GDM1 (cell line): ENCODE measurements at places on chromosomes 7 and 10.

GRCh38 chr7:38929460-38930171, 20.6 kb upstream of the VPS41 start:
- DNase-seq = no peak

- DNase-seq = no peak
Observed at GRCh38 chr7:2851497-2851896, 7.4 kb upstream of the GNA12 start.

- DNase-seq = no peak
Observed at GRCh38 chr10:102157224-102157623, 5.0 kb downstream of the NOLC1 start.

DNA sequence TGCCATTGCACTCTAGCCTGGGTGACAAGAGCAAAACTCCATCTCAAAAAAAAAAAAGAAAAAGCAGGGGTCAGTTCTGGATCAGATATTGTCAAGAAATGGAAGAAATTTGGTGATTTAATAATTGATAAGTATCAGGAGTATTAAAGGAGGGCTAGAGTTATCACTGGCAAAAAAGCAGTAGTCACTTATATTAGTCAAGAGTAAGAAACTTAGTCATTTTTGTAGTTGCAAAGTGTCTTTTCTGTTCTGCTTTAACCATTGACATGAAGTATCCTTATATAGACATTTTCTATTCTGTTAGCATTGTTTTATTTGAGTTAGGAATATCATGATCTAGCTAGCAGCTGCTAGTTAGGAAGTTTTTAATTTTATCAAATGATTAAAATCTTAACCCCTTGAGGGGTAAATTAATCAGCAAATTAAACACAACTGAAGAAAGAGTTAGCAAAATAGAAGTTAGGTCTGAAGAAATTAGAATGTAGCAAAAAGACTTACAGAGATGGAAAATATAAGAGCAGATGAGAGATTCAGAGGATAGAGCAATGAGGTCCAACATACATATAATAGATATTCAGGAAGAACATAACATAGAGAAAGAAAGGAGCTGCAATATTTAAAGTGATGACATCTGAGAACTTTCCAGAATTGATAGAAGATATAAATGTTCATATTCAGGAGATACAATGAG, 7.3 kb upstream of the CCDC6 start:
- DNase-seq = no peak

GRCh38 chr10:131841661-131842139, 59.1 kb upstream of the PPP2R2D start:
- DNase-seq = no peak

DNA sequence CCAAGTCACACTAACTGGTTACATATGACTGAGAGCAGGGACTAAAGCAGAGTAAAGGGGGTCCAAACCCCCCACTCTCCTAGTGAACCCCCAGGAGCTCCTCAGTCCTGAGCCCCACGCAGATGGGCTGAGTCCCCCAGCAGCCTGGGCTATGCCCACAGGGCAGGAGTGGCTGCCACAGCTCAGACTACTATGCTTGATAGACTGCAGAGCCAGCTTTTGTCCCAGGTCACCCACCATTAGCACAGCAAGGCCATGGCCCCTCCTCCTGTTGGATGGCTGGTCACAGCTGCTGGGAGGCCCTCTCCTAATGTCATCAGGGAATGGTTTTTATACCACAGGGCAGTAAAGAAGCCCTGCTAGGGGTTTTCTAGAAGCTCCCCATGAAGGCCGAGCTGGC, 46.3 kb upstream of the FGFR2 start:
- no peak for DNase-seq

DNA sequence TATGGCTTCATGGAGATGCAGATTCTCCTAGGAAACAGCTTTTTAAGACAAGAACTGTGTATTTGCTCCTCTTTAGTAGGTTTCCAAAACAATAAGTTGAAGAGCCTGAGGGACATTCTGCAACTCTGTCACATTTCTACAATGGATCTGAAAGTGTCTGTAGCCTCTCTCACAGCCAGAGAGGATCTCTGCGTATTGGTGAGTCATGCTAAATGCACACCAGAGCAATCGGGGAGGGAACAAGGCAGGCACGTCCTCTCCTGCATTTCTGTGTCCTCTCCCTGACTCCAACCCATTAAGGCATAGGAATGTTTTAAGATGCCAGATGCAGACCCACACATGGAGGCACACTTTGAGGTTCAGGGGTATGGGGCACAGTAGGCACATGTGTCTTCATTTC, 1126.4 kb upstream of the GHITM start:
- DNase-seq = no peak

GRCh38 chr7:19623676-19624075, 85.2 kb downstream of the POLR1F start:
- no peak for DNase-seq

- DNase-seq = no peak
Observed at GRCh38 chr10:32985775-32986350, 27.8 kb upstream of the ITGB1 start.

GRCh38 chr7:100374601-100375000, 1.3 kb downstream of the PILRA start:
- DNase-seq = no peak

- no peak for DNase-seq
Observed at GRCh38 chr10:125392609-125393008, 232.2 kb upstream of the CTBP2 start.

DNA sequence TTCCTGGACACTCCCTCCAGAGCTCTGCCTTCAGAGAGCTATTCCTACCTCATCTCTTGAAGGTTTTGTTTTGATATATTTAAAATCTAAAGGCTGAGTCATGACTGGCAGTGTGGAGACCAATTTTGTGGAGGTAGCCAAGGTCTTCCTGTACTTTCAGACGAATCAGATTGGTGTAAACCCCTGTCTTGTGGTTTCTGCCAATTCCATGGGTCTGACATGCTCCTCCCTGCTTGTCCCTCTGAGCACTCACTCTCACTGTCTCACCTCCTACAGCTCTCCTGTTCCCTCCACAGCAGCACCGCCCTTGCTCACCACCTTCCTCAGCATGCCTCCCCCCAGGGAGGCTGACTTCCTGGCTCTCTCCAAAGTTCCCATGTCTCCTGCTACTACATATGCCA, 179.8 kb downstream of the NPSR1 start:
- no peak for DNase-seq

- no peak for DNase-seq
Observed at GRCh38 chr10:6020826-6021225, 41.3 kb downstream of the IL2RA start.

GRCh38 chr7:1925973-1926907, 256.2 kb downstream of the ELFN1 start:
- no peak for DNase-seq

DNA sequence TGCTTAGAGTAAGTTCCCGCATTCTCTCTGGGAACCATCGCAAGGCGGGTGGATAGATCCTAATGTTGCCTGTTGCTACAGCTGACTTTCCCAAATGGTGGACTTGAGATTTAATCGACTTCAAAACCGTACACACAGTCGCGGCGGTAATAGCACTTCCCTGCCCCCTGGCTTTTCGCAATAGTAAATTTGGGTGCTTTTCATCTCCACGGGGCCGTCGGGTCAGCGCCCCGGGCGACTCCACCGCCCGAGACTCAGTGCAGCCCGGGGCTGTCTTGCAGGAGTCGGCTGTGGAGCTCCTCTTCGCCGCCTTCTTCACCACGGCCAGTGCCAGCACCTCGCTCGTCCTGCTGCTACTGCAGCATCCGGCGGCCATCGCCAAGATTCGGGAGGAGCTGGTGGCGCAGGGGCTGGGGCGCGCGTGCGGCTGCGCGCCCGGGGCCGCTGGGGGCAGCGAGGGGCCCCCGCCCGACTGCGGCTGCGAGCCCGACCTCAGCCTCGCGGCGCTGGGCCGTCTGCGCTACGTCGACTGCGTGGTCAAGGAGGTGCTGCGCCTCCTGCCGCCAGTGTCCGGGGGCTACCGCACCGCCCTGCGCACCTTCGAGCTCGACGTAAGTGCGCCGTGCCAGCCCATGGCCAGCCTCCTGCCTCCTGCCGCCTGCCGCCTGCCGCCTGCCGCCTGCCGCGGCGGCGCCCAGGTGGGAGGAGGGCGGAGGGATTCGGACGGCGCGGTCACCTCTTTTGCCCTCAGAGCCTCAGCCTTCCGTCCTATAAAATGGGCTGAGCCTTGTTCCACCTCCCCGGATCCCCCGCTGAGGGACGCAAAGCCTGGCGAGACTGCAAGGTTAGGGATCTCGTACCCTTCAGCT, 5.3 kb downstream of the CYP26C1 start:
- no peak for DNase-seq

- DNase-seq = no peak
Observed at GRCh38 chr10:65123120-65123519, 1601.9 kb downstream of the REEP3 start.

- DNase-seq = no peak
Observed at GRCh38 chr7:150952331-150953050, 25.6 kb downstream of the KCNH2 start.

GRCh38 chr10:113578773-113579172, 25.9 kb downstream of the HABP2 start:
- no peak for DNase-seq

DNA sequence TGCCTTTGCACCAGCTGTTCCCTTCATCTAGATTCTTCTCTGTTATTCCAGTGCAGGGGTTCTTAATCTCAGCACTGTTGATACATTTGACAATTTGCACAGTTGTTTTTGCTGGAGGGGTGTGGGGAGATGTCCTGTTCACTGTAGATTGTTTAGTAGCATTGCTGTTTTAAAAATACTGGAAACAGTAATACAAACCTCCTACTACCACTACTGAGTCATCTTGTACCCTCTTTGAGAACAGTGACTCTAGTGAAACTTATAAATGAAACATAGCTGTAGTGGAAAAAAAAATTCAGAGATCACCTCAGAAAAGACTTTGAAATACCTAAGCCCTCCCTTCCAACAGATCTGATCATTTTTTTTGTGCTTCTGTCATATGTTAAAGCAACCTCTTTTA, 154.8 kb upstream of the TMEM196 start:
- DNase-seq = no peak

DNA sequence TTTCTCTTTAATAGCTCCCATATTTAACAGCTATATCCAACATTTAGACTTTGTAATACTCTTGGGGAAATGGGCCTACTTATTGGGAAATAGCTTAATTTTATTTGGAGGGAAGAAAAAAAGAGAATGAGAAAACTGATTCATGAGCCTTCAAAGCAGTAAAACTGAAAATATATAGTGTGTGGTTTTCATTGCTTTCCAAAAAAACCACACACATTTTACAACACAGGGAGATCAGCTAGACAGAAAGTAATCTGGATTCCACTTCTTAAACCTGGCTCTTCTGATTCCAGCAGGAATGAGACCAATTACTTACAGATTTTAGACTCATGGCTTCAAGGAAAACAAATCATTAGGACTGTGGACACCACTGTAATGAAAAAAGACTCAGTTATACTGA, 48.7 kb downstream of the CH25H start:
- DNase-seq = no peak

- no peak for DNase-seq
Observed at GRCh38 chr10:25294032-25294926, 119.5 kb downstream of the GPR158 start.

DNA sequence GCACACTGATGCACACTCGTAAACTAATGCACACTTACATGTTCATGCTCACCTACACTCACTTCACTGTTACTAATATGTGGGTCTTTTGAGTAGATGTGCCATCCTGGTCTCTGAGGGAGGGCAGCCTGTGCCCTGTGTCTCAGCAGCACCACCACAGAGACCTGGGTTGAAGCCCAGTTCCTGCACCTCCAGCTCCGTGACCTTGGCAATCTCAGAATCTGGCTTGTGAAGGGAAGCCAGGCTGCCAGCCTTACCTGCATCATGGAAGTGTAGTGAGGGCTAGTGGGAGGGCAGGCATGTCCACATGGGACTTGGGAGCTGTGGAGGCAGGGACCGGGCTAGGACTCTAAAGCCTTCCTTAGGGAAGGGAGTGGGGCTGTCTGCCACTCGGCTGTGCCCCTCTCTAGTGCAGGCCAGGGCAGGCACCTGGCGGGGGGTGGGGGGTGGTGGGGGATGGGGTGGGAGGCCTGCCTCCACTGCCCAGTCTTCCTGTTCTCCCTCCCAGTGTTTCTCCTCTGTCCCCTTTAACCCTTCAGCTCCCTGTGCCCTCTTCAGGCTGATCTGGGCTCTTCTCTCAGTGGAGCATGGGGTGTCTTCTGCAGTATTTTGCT, 8.1 kb downstream of the ADCY1 start:
- no peak for DNase-seq

DNA sequence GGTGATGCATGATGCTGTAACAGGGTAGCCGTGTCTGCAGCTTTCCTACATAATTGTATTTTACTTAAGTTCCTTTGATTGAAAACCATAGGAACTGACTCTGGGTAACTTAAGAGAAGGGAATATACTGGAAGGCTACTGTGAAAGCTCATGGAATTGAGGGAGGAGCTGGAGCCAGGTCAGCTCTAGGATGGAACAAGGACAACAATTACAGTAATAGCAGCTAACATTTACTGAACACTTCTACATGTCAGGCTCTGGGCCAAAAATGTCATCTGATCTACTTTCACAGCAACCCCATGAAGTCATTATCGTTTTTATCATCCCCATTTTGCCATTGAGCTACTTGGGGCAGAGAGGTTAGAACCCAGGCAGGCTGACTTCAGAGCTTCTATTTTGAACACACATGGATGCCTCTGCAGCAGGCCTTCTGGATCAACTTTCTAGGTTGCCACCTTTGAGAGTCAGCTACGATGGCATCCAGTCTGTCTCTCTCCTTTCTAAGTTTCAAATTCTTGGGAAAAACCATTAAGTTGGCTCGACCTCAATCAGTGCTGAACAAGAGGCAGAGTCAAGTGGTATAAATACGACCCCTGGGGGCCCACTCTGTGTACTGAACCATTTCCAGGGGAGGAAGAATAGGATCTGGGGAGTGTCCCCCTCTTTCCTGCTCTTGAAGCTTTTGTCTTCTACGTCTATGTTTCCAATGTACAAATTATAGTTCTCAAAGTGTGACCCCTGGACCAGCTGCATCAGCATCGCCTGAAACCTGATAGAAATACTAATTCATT, 272.3 kb upstream of the PLPP4 start:
- no peak for DNase-seq

GRCh38 chr10:59655309-59655708, 54.3 kb downstream of the SLC16A9 start:
- DNase-seq = no peak

DNA sequence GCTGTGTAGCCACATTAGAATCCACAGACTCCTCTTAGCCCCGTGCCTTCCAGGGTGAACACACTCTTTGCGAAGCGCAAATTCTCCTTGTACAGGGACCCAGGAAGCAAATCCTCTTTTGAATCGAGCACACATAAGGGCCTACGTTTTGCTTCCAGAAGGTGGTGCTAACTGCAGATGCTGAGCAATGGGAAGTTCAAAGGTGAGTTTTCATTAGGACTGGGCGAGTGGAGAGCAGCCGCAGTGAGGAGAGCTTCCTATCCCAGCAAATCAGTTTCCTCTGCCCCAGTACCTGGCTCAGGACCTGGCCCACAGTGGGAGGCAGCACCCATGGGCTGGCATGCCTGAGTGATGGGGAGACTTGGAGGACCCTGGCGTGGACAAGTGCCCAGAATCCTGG, 23.5 kb upstream of the GPR26 start:
- no peak for DNase-seq

- no peak for DNase-seq
Observed at GRCh38 chr7:50197549-50197948, 104.5 kb upstream of the ZPBP start.
